ENCODE measurements at places on chromosomes 2 and 18.

- no peak for DNase-seq
Measured at GRCh38 chr2:30807249-30807648, at the start of gene CAPN13. TSS of gene CAPN13 (minus strand) at chr2:30807446. CDS start at chr2:30787325, 20,121 bp downstream.

DNA sequence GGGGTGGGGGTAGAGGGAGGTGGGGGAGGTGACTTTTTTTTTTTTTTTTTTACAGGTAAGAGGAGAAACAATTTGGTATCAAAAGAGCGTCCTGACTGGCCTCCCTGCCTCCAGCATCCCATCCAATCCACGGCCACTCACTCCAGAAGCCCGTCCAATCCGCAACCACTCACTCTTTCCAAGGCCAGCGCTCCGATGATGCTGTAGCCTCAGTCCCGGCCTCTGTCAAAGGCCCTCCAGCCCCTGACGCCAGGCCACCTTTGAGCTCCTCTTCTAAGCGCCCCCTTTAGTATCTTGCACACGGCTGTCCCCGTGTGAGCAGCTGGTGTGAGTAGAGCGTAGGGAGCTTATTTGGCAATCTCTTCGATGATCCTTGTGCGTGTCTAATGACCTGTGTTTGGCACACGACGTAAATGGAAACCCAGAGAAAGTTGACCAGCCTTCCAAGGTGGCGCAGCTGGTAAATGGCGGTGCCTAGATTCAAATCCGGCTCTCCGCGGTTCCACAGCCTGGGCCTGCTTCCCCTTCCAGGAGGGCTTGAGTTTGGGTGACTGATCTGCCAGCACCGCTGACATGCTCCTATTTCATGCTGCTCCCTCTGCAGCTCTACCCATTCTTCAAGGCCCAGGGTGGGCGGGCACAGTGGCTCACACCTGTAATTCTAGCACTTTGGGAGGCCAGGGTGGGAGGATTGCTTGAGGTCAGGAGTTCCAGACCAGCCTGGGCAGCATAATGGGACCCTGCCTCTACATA lies 23.8 kb upstream of the PXDN start:
- DNase-seq = no peak

DNA sequence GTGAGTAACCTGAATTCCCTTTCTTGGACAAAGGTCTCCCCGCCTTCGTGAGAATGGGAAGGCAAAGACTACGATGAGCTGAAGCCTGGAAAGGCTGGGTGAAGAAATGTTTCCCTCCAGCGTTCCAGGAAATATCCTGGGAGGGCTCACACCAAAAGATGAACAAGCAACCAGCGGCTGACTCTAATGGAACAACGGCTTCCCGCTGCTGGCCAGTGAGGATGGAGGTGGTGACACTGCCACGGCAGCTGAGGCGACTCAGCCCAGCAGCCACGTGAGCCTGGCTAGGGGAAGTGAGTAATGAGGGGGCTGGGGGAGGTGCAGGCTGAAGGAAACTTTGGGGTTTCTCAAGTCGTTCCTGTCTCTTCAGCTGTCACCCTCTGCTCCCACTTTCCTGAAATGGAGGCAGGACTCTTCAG lies 105.0 kb upstream of the SMAD7 start:
- DNase-seq = peak; percentile 40

DNA sequence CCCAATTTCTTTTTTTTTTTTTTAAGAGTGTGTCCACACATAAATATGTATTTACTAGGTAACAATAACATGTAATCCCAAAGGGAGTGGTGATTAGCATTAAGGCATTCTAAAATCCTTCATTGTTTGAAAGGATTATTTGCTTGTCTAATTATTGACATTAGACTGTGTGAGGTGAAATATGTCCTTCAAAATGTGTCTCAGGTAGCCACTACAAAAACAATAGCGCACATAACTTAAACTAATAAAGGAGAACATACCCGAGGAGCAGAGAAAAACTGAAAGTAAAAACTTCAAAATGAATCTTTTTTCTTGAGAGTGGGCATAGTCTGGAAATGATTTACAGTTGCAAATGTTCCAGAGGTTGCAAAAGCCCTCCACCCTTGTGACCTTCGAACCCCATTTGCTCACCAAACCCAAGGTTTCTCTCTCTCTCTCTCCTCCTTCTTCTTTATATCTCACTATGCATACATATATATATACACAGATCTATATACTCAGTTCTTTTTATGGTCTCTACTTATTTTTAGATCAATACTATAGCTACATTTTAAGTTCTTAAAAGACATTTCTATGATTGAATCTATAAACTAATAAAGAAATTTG lies 24.4 kb upstream of the FRZB start:
- DNase-seq = no peak

DNA sequence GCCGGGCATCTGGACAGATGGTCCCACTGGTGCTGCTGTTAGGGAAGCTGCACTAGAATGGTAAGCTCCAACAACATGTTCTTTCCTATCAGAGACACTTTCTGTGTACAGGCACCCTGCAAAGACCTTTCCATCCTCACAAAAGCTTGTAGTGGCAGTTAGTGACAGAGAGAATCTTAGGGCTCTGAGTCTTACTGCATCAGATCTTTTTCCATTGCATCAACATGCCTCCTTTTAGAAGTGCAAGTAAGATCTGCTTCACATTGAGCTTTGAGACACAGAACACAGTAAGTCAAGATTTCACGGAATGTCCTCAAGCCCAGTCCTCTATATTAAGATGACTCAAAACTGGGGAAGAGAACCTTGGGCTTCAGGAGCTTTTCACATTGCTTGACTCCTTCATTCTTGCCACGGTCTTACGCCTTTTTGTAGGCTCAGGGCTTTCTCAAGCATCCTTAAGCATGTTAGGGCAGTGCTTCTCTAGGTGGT lies 52.6 kb downstream of the ARL4C start:
- DNase-seq = peak; percentile 14
